ENCODE measurements at places on chromosomes 7 and 10.

GRCh38 chr10:102801496-102801895, 35.7 kb downstream of the CYP17A1 start:
- no peak for DNase-seq

- no peak for DNase-seq
Observed at GRCh38 chr7:7653593-7654187, 13.1 kb downstream of the UMAD1 start.

DNA sequence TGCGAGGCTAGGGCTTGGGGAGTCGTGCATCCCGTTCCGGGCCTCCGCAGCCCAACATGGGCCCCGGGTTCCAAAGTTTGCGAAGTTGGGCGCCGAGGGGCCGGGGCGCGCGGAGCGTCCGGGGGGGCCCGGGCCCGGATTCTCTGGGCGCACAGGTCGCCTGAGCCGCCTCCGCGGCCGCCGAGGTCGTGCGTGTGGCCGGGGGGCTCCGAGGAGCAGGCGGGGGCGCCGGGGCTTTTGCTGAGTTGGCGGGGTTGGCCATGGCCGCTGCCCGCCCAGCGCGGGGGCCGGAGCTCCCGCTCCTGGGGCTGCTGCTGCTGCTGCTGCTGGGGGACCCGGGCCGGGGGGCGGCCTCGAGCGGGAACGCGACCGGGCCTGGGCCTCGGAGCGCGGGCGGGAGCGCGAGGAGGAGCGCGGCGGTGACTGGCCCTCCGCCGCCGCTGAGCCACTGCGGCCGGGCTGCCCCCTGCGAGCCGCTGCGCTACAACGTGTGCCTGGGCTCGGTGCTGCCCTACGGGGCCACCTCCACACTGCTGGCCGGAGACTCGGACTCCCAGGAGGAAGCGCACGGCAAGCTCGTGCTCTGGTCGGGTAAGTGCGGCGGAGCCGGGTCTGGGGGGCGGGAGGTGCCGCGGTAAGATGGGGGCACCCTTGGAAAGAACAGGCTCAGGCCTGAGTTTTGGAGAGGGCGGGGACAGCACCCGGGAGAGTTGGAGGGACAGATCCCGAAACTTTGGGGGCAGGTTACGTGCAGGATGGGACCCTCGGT, 643 bp downstream of the SMO start:
- DNase-seq: no peak

GRCh38 chr10:73762915-73763314, 18.7 kb downstream of the SEC24C start:
- DNase-seq: no peak

GRCh38 chr7:24576171-24577025, 3.1 kb downstream of the PALS2 start:
- no peak for DNase-seq

Measured in GM04503 (cell line).